ENCODE measurements at places on chromosomes 5 and 9.

- DNase-seq: no peak
These were observed 227.6 kb upstream of the C9orf72 start for GRCh38 chr9:27800692-27801370.

DNA sequence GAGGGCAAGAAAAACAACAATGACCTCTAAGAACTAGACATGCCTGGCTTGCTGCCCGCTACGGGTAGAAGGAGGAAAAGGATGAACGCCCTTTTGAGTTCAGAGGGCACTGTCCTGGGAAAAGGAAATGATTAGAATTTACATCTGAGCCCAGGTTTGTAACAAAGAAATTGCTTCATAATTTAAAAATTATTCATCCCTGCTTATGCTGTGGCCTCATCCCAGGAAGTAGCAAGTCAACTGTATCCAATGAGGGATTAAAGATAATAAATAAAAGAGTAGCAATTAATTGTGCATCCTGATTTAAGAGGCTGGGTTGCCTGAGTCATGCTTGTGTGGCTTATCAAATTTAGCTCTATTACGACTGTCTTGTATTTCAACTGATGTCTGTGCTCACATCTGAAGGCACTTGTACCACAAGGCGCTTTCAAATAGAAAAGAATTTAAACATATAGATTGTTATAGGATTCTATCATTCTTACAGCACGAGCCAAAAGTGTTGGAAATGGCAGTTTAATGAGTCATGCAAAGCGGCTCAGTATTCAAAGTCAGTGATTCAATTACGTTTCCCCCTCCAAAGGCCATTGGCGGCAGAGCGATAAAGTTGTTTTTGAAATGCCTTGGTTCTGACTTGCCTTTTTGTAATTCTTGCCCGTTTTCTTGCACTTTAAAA is 40.0 kb upstream of the DMRT1 start:
- DNase-seq: no peak

DNA sequence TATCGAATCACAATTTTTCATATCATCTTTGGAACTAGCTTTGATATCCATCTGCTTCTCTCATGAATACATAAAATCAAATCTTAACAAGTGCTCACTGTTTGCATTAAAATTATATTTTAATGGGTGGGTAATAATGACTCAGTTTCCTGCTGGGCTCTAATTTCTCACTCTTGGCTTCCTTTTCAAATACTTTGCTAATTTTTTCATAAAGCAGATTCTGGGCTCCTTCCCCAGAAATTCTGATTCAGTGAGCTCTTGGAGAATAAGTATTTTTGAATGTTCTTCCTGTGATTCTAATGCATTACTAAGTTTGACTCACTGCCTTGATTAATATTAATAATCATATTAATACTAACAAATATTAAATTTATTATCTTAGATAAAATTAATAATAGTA is 48.9 kb downstream of the YIPF5 start:
- DNase-seq: no peak

GRCh38 chr5:165201369-165201768 is 1696.0 kb downstream of the MAT2B start:
- DNase-seq: peak; percentile 90

- peak; percentile 54 for DNase-seq
These were observed 14.3 kb upstream of the MGAT1 start for GRCh38 chr5:180816608-180817534.

- DNase-seq: no peak
These were observed 52.1 kb upstream of the ADRB2 start for GRCh38 chr5:148774313-148774712.

DNA sequence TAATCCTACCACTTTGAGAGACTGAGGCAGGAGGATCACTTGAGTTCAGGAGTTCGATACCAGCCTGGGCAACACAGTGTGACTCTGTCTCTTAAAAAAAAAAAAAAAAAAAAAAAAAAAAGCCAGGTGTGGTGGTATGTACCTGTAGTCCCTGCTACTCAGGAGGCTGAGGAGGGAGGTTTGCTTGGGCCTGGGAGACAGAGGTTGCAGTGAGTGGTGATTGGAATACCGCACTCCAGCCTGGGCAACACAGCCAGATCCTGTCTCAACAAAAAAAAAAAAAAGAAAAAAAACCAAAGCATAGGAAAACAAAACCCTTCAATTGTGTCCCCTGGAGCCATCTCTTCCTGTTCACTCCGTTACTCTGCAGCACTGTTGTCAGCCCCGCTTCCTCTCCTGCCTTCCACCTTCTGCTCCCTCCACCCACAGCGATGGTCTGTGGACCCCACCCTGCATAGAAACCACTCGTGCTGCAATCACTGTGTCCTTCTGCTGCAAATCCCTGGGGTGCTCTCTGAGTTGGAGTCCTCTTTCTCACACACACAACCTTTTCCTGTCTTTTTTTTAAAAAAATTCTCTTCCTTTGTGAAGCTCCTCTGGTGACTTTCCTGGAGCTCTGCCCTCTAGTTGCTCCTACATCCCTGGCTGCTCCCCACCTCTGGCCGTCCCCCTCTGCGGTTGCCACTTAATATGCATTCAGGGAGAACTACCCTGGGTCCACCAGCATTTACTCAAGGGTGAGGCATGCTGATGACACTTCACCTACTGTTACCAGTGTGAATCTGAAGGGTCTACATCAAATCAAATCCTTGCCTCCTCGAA is 22.2 kb downstream of the CCT5 start:
- no peak for DNase-seq

DNA sequence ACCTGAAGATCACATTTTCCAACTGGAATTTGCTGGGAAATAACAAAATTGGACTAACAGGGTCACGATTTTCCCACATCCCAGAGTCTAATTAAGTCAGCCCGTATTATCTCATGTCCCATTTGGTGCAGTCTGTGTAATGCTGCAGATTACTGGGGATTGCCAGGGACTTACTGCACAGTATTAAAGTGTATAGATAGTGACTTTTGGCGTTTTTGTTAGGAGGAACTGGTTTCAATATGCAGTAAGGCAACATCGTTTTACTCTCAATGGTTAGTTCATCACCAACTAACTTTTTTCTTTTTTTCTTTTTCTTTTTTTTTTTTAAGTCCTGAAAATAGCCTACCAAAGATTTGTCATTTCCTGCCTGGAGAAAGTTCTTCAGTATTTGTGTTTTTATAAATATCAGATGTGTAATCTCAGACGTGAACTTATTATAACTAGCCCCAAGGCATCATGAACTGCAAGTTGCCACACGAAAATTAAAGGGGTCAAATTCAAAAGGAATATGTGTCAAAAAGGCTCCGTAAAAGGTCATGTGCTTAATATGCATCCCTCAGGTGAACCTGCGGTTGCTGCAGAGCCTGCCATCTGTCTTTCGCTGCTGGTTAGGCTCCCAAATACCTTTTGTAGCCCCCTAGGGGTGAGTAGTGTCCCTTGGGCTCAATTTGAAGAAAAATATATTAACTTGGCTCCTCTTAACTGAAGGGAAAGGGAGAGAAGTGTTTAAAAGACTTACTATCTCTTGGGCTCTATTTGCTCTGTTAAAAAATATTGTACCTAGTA is 176.7 kb upstream of the ADAMTSL1 start:
- DNase-seq: no peak

DNA sequence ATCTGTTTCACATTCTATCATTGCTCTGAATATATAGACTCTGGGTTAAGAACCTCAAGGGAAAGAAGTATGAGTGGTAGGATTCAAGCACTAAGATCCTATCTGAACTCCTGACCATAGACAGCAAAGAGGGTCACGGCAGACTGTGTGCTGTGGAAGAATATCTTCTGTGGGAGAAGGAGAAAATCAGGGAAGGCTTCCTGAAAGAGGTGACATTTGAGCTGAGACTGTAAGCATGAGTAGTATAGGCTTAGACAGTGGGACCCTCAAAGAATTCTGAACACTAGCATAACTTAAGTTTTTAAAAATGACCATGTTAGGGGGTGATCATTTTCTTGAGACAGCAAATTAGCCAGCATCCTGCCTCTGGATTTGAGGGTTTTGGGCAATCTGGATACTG is 3.9 kb downstream of the FRRS1L start:
- DNase-seq: no peak

DNA sequence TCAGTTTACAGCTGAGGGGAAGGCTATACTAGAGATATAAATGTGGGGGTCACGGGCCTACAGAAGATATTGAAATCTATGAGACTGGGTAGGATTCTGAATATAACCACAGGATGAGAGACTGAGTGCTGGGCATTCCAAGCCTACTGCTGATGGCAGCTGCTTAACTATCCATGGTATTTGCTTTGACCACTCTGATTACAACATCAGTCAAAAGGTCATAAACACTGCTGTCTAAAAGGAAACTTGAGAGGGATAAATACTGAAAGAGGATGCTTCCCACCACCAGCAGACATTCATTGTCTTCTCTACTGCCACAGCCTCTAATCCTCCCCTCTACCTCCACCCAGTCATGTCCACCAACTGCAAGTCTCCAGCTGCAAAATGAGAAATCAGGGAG is 3.8 kb downstream of the ZNF622 start:
- no peak for DNase-seq

DNA sequence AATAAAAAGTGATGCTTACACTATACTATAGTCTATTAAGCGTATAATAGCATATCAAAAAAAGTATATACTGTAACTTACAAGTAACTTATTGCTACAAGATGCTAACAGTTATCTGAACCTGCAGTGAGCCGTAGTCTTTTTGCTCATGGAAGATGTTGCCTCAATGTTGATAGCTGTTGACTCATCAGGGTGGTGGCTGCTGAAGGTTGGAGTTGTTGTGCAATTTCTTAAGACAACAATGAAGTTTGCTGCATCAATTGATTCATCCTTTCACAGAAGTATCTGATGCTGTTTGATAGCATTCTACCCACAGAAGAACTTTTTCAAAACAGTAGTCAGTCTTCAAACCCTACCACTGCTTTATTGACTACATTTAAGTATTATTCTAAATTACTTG is 7.8 kb upstream of the C9orf40 start:
- no peak for DNase-seq

DNA sequence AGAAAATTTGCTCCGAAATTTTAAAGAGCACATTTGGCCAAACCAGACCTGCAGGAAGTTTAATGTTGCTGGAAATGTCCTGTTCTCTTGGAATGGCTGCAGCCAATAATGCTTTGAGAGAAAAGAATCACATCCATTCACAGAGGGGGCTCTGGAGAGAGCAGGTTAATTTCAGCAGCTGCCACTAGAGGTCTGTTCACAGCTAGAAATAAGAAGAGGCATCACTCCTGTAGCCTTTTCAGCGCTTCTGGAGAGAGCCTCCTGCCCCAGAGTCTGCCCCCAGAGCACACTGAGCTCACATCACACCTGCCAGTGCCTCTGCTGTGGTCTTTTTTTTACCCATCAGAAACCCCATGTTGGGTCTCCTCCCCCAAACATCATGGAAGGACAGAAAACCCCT is 124.8 kb upstream of the RAD23B start:
- DNase-seq: no peak

GRCh38 chr5:91123901-91124300 is 259.2 kb downstream of the ARRDC3 start:
- DNase-seq: no peak

DNA sequence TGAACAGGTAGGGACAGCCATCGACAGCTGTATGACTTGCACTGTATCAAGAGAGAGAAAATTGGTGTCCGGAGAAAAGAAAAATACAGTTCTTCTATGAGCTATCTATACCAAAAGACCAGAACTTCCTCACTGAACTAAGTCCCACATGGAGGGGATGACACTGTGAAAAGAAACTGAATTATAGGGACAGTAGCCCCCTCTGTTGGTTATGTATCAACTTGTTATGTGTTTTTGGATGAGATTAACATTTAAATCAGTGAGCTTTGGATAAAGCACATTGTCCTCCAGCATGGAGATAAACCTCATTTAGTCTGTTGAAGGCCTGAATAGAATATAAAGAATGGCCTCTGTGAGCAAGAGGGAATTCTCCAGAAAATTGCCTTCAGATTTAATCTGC is 176.6 kb upstream of the SH3GL2 start:
- peak; percentile 81 for DNase-seq

DNA sequence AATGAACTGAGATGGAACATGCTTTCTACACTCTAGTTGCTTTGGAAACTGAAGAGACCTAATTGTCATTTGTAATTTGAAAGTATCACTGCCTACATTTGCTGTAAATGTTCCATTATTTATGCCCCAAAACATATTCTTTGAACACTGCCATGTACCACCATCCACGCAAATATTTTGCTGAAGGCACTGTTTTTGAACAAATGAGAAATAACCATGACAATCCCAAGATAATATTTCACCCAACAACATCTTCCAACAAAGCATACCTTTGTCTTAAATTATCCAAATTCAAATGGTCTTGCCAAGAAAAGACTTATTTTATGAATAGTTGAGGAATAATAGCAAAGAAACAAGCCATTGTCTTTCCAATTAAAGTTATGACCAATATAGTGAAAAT is 356.2 kb downstream of the SEMA5A start:
- no peak for DNase-seq

GRCh38 chr5:134088291-134088690 is 26.2 kb upstream of the TCF7 start:
- no peak for DNase-seq

GRCh38 chr9:22141908-22142307 is 132.8 kb upstream of the CDKN2B start:
- peak; percentile 64 for DNase-seq

GRCh38 chr5:12322042-12322441 is 417.8 kb upstream of the CTNND2 start:
- no peak for DNase-seq

- no peak for DNase-seq
These were observed 43.5 kb upstream of the HTR4 start for GRCh38 chr5:148697809-148698196.

DNA sequence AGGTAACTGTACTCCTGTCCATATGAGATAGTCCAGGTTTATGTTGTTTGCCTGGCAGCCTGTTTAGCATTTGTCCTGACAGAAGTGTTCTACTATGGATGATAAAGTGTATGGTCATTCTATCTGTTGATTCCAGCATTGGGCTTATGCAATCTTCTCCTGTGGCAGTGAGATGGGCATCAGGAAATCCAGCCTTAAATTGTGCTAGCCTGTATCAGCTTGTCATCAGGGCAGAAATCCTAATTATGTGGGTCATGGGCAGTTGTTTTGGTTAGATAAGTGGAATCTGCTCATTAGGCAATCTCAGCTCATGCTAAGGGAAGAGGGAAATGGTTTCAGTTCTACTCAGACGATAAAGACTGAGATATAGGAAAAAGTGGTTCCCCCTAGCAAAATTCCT is 247.4 kb upstream of the CHD1 start:
- DNase-seq: peak; percentile 70

- no peak for DNase-seq
These were observed 434.0 kb downstream of the NFIB start for GRCh38 chr9:13879981-13880380.

GRCh38 chr5:147796556-147797308 is 14.2 kb upstream of the JAKMIP2 start:
- DNase-seq: no peak

GRCh38 chr9:4792054-4792571 is 631 bp upstream of the RCL1 start:
- peak; percentile 100 for DNase-seq

DNA sequence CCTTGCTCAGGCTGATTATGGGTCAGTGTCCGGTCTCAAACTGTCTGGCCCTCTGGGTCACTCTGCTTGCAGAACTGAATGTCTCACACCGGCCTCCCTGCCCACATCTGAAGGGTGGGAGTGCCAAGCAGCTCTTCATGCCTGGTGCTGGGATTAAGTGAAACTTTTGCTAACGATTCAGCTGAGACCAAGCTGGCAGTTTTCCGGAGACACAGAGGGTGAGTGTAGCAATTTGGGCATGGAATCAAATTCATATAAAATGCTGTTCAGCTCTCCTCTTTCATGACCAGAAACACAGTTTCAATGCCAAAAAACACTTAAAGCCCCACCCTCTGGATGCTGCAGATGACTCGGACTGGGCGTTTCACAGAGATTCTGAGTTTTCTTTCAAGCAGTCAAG is 207.5 kb downstream of the NXNL2 start:
- no peak for DNase-seq

GRCh38 chr9:26131886-26132285 is 453.6 kb upstream of the TUSC1 start:
- no peak for DNase-seq

Data from OCI-M1 (cell line).